ENCODE measurements at places on chromosomes 5 and 9. TPM values are rescaled to one million over a fixed set of nuclear protein-coding genes. Genes with fewer than 3 reads are reported as not detected.

SLC34A3 gene
- total RNA-seq, result not detected

SLC1A1 gene
- 0.97 TPM for total RNA-seq

- no peak for ATAC-seq
Observed at GRCh38 chr9:89983411-89983810, 378.6 kb downstream of the GADD45G start.

DNA sequence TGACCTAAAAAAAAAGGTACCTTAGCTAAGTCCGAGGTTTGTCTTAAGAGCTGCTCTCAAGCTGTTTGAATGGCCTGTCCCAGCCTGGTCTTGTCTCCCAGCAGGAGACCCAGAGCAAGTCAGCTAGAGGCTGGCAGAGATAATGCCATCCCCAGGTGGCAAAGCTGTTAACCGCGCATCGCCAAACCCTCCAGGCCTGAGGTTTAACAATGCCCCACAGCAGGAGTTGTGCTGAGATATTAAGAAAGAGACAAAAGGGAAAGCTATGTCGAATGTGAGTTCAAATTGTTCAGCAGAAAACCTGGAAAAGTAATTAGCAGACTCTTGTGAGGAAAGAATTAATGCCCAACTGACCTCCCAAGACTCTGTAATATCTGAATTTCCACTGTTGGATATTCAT is 187.1 kb downstream of the FSTL4 start:
- no peak for ATAC-seq
